ENCODE measurements at places on chromosomes 2 and 18.

DNA sequence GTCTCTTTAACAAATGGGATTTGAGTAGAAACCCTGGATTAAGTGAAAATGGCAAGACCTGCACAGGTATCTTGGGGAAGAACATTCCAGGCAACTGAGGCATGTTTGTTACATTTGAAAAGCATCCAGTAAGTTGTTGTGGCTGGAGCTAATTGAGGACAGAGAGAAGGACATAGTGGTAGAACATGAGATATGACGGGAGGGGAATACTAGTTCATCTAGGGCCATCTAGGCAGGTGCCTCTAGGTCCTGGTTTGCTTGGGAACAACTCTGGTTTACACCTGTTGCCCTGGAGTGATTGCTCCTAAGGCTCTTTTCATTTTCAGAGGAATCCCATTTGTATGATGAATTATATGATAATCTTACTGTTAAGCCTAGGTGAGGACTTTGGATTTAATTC, 19.7 kb upstream of the CCDC141 start:
- DNase-seq = no peak

GRCh38 chr2:130844161-130844560, 7.4 kb downstream of the ARHGEF4 start:
- DNase-seq = no peak

DNA sequence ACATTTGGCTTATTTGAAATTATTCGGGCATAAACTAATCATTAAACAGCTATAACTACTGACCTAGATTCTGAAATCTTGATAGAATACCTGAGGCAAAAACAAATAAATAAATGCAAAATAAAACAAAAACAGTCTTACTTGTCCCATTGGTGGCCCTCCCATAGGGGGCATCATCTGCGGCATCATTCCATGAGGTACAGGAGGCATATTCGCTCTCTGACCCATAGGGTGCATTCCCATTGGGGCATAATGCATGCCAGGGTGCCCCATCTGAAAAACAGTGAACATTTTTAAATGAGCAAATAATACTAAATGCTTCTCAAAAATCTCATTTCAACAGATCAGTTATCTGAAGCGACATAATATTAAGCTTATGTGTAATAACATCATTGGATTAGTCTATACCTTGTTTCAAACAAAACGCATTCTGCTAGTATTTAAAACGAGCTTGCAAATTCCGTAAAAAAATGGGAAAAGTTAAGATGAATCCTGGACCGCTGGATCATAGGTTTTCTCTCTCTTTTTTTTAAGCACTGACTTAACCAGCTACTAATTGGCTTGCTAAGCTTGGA, 1.3 kb downstream of the PRPF40A start:
- DNase-seq = peak; percentile 47

DNA sequence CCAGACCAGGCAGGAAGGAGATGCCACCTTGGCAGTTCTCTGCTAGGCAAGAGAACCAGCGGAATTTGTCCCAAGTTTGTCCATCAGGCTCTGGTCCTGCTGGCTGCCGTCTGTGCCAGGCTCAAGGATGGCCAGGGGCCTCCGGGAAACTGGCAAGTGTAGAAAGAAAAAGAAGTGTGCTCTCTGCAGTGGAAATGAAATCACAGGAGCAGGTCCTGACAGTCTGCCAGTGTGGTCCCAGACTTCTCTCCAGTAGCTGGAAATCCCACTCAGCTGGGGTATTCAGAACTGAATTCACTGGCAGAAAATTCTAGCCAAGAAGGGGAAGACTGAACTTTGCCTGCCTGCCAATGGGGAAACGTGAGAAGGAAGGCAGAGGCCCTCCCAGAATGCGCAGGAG, 91.0 kb downstream of the STPG4 start:
- DNase-seq = no peak

DNA sequence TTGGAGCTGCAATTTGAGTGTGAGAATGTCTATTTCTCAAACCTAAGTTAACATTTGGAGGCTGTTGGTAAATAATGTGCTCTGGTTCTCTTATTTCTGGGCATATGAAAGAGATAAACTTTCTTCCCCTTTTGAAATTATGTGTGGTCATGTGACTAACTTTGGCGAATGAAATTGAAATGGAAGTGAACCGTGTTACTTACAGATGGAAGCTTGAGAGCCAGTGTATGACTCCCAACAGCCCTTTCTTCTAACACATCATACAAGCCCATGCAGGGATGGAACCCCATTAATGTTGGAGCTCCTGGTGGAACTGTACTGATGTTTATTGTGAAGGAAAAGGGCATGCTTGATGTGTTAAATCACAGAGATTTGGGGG, 725.8 kb downstream of the TSN start:
- DNase-seq = no peak

DNA sequence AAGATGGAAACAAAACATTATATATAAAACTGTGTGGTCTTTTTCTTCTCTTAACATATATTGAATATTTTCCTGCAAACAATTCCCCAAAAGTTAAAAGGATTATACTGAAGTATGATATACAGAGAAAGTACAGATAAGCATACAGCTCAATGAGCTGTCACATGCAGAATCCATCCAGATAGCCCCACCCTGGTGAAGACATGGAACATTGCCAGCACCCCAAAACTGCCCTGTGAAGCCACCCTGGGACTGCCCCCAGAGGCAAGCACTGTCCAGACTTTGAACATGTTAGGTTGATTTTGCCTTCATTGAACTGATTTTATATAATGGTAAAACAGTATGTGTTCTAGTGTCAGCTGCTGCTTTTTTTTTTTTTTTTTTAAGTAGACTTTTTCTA, 112.3 kb upstream of the IL1R2 start:
- DNase-seq = no peak

- DNase-seq = no peak
These were observed 48.6 kb downstream of the LINC00305 start for GRCh38 chr18:64100116-64100922.

GRCh38 chr18:78774741-78775141, 204.9 kb upstream of the SALL3 start:
- no peak for DNase-seq

DNA sequence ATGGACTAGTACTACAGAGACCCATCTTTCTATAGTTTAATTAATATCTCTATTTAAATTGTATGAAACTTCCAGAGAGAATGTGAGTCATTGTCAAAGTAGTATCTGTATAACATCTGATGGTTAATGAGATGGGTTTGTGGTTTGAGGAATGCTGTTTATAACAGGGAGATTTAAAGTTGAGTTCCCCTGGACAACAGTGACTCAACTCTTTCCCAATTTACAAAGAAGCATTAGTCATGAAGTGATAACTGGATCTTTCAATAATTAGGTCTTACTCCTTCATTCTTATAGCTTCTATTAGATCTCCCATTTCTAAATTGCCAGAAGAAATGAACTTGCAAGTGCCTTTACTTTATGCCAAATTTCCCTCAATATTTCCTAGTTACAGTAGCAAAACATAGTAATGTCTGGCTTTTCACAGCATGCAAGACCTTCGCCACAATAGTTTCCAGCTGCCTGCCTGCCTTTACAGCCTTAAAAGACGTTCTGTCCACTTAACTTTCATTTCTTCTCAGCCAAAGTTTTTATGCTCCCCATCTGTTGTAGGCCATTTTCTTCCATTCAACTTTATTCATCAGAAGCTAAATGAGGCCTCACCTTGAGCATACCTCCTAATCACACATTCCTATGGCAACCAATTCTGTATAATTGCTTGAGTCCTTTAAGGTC, 47.7 kb upstream of the WDR75 start:
- DNase-seq = peak; percentile 96

GRCh38 chr2:160522951-160523710, 29.5 kb upstream of the RBMS1 start:
- peak; percentile 17 for DNase-seq

GRCh38 chr2:233428438-233428837, 74.1 kb downstream of the DGKD start:
- DNase-seq = no peak

- no peak for DNase-seq
These were observed 456.2 kb upstream of the MEX3C start for GRCh38 chr18:51653507-51654213.
